ENCODE measurements at places on chromosomes 3 and 15.
A peak's percentile ranks its signal among the peaks of the same experiment; 100 is the strongest.

GRCh38 chr15:71658827-71659729 is 151.3 kb upstream of the NR2E3 start:
- no peak for DNase-seq

DNA sequence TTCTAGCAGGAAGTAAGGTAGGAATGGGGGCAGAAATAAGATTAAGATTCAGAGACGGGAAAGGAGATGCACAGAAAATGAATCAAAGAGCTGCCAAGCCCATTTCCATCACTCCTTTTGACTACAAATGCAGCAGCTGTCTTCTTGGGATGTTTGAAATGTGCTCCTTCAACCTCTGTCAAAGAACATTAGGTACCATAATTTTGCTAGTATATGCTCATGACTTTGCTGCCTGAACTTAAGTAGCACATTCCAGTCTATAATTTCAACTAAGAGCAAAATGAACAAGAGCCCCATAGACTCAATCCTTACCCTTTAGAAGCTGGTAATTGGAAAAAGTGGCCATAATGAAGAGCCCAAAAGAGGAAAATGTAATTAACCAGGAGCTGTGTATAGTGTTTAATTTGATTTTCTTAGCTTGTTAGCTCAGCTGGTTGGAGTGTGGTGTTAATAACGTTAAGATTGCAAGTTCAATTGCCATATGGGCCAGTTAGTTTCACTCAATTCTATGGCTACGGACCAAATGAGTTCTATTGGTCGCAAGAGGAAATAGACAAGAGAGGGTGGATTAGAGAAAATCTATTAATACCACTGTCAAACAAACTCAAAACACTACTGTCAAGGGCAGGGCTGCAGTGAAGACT is 349.9 kb downstream of the ZBBX start:
- no peak for DNase-seq

GRCh38 chr15:48411971-48412591 is 80.9 kb downstream of the DUT start:
- no peak for DNase-seq

DNA sequence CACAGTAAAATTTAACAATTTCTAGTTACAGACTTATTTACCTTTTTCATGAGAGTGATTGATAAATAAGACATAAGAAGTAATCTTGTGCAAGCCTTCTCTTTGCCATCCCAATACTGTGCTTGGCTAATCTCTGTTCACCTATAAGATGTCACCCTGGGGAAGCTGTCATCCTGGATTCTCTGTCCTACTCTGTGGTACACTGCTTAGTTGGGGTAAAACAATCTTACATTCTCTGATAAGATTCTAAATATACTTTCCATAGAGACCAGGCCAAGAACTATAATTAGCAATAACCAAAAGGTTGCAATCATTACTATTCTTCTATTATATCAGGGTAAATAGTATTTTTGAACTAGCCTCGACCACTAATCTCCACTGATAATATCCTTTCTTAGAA is 1218.3 kb upstream of the CADM2 start:
- DNase-seq = no peak

GRCh38 chr15:85652457-85652856 is 142.3 kb downstream of the KLHL25 start:
- no peak for DNase-seq

GRCh38 chr3:100317912-100318311 is 16.6 kb upstream of the NIT2 start:
- DNase-seq = peak; percentile 53

GRCh38 chr3:82496890-82497560 is 735.6 kb upstream of the GBE1 start:
- DNase-seq = no peak

- DNase-seq = no peak
Measured at GRCh38 chr3:6709178-6709577, 151.7 kb upstream of the GRM7 start.

DNA sequence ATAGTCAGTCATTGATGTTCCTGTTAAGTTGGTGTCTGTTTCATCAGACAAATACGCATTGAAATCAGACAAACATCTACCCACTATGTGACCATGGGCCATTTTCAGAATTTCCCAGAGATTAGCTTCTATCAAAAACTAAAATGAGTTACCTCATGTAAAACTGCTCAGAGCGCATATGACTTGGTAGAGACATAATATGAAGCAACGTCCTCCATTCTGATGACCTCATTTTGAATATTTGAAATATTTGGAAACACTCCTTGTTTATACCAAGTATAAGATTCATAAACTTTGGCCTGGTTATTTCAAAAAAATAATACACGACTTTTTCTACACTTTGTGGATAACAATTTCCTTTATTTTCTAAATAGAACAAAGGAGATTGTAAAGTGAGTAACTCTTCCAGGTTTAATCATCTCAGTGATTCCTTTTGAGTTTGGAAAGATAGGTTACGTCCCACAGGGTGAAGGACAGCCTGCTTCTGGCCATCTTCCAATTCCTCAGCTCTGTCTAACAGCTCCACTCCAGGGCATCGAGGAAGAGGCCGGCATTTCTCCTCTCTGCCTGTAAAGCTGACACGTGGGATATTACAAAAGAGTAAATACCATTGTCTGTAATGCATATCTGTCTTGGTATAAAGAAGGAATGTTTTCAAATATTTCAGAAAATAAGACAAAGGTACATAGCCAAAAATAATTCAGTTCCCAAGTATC is 122.6 kb downstream of the CADM2 start:
- DNase-seq = no peak

DNA sequence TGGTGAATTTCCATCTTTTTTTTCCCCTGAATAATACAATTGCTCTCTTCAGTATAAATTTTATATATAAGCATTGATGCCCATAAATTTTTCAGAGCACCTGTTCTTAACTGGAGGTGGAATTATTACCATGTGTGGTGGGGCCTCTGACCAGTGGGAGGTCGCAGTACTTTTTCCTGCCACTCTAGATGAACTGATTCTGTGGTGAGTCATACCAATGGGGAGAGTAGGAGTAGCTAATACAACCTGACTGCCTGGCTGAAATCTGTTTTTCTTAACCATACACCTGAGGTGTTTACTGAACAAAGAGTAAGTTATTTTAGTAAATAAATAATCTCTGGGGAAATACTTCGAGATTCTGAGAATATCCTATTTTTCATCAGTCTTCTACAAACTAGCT is 67.2 kb downstream of the UNC13C start:
- no peak for DNase-seq

GRCh38 chr3:176611703-176612102 is 585.6 kb downstream of the TBL1XR1 start:
- DNase-seq = no peak

DNA sequence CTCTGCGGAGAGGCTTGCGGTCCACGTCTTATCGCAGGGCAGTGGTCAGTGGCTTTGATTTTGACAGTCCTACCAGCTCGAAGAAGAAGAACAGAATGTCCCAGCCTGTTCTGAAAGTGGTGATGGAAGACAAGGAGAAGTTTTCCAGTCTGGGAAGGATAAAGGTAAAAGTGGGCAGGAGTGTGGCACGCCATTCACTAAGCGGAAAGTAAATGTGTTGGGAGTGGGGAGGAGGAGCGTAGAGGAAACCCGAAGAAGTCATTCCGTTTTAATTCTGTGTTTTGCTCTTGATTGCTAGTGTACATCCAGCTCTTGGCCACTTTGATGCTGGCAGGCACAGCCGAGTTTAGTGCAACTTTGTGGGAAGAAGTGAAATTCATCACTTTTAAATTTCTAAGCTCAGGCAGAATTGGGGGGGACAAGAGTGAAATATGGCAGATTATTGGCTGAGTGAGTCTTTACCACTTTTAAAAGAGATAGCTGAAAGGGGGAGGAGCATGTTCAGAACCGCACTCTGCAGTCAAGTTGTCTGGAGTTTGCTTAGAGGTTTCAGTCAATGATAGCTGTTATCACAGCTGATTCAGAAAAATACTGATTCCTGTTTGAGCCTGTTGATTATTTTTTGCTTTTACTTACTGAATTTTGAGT is 1.8 kb downstream of the ARHGEF26 start:
- no peak for DNase-seq
